T-helper 2 cell treated with Interferon-gamma antibody and Interleukin-4, amounts not matched to agents 5 μg/mL and 100 μg/mL, for 36 hours (primary cell): ENCODE measurements at places on chromosomes 7 and 10.

DNA sequence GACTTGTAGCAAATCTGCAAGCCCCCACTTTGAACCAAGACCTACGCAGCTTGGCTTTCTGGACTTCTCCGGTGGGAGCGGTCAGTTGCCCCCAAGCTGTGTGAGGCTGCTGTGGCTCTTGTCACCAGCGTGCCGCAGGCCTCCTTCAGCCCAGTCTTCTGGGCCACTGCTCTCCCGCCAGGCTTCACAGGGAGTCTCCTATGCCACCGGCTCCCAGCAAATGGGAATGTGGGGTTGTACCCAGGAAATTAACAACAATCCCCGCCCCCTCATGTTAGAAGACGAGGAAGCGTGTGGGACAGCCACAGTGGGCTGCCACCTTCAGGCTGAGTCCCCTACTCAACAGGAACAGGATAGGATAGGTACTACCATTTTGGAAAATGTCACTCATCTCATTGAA is 4.2 kb downstream of the WDR86 start:
- peaks cover 23% of the 10 kb centered on the region for H3K27me3 ChIP-seq
- no peak overlapping the region for H3K4me3 ChIP-seq
- no peak for DNase-seq
- H3K36me3 ChIP-seq: no peaks in the 10 kb centered on the region

DNA sequence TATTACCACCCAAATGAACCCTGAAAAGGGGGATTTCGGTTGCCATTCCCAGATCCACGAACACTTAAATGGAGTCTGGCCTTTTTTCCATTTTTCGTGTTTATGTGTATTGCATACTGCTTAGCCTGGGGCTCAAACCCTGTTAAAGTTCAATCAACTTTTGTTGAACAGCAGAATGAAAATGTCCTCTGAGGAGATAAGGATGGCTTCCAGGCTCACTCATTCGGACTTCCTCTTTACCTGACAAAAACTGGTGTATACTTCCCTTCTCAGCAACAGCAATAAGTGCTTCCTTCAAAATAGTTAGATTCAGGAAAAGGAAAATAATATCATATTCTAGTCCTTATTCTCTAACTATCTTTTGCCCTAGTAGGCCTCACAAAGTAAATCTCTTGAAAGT is 61.1 kb upstream of the ARID5B start:
- H3K4me3 ChIP-seq: no peak overlapping the region
- no peaks in the 10 kb centered on the region for H3K27me3 ChIP-seq

GRCh38 chr10:23080262-23080661 is 15.1 kb upstream of the MSRB2 start:
- H3K27me3 ChIP-seq: peaks cover 44% of the 10 kb centered on the region
- no peak overlapping the region for H3K27ac ChIP-seq
- H3K4me3 ChIP-seq: no peak overlapping the region
- H3K4me1 ChIP-seq: no peaks in the 10 kb centered on the region
- H3K36me3 ChIP-seq: no peaks in the 10 kb centered on the region

GRCh38 chr10:129968853-129969183 is 4.7 kb upstream of the EBF3 start:
- H3K4me3 ChIP-seq: no peak overlapping the region
- peaks cover 63% of the 10 kb centered on the region for H3K27me3 ChIP-seq
- H3K4me1 ChIP-seq: peaks cover 8% of the 10 kb centered on the region
- DNase-seq: no peak

- no peaks in the 10 kb centered on the region for H3K36me3 ChIP-seq
- no peak overlapping the region for H3K4me3 ChIP-seq
- H3K4me1 ChIP-seq: no peaks in the 10 kb centered on the region
- no peak overlapping the region for H3K27ac ChIP-seq
- H3K27me3 ChIP-seq: peaks cover 6% of the 10 kb centered on the region
Observed at GRCh38 chr7:104679085-104679484, 334.9 kb upstream of the KMT2E start.

- no peaks in the 10 kb centered on the region for H3K4me1 ChIP-seq
- no peak for DNase-seq
- H3K27ac ChIP-seq: no peak overlapping the region
- no peak overlapping the region for H3K4me3 ChIP-seq
- H3K36me3 ChIP-seq: no peaks in the 10 kb centered on the region
- H3K27me3 ChIP-seq: no peaks in the 10 kb centered on the region
Observed at GRCh38 chr7:85483177-85483576, 296.3 kb upstream of the SEMA3D start.

DNA sequence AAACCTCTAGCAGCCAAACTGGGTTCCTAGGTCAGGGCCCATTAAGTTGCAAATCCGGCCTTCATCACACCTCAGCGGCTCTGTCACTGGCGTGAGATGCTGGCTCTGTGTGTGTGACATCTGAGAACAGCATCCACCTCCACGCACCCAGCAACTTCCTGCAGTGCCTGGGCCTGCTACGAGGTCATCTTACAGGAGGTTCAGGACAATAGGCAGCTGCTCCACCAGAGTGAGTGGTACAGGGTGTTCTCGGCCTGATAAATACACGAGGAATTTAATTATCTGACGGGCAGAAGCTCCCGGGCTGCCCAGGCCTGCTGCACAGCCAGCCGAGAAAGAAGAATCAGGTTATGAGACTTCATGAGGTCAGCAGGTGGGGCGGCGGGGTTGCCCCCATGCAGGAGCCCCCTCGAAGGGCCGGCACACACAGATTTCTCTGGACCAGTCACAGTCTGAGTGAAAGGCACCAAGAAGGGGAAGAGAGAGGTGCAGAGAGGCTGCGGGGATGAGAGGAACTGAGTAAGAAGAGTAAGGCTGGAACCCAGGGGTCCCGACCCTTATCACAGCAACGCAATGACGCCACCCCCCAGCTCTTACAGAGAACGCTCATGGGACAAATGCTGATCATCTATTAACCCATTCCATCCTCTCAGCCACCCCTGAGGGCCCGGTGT is 49.3 kb downstream of the CALML3 start:
- H3K4me3 ChIP-seq: no peak overlapping the region
- DNase-seq: no peak
- H3K36me3 ChIP-seq: no peaks in the 10 kb centered on the region
- H3K27ac ChIP-seq: no peak overlapping the region

DNA sequence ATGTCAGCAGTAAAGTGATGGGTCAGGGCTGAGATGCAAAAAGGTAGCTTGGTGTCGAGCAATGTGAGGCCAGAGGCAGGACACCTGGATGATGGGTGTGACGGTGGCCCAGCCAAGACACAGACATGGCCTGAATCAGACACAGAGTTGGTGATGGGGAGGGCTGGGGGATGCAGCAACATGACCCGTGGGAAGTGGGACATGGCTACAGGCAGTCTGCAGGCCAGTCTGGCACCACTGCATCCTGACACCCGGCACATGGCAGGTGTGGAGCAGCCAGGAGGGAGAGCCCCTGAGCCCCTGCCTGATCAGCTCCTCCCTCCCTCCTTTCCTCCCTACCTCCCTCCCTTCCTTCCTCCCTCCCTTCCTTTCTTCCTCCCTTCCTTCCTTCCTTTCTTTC is 114.8 kb upstream of the WDR11 start:
- no peak overlapping the region for H3K27ac ChIP-seq
- no peaks in the 10 kb centered on the region for H3K27me3 ChIP-seq
- H3K4me1 ChIP-seq: no peaks in the 10 kb centered on the region
- no peak for DNase-seq
- no peaks in the 10 kb centered on the region for H3K36me3 ChIP-seq

DNA sequence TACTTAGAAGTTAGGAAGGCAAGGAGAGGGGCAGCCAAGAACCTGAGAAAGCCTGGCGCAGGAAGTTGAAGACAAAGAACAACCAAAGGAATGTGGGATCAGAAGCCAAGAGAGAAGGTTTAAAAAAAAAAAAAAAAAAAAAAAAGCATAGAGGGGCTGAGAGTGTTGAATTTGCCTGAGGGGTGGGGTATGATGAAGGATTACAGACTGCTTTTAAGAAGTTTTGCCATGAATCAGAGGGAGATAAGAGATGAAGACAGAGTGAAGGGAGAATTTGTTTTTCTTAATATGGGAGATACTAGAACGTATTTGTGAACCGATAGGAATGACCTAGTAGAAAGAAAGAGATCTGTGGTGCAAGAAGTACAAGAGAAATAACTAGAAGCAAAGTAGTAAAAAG is 6.7 kb downstream of the SLC26A4 start:
- no peak overlapping the region for H3K27ac ChIP-seq
- H3K27me3 ChIP-seq: no peaks in the 10 kb centered on the region
- peaks cover 3% of the 10 kb centered on the region for H3K36me3 ChIP-seq
- DNase-seq: no peak

GRCh38 chr7:135215698-135216097 is 4.4 kb upstream of the WDR91 start:
- H3K36me3 ChIP-seq: peaks cover 2% of the 10 kb centered on the region
- DNase-seq: no peak
- no peak overlapping the region for H3K27ac ChIP-seq
- peaks cover 5% of the 10 kb centered on the region for H3K4me1 ChIP-seq
- peaks cover 13% of the 10 kb centered on the region for H3K27me3 ChIP-seq

GRCh38 chr7:158116235-158116634 is 471.4 kb downstream of the PTPRN2 start:
- H3K27me3 ChIP-seq: no peaks in the 10 kb centered on the region
- H3K36me3 ChIP-seq: peaks cover 1% of the 10 kb centered on the region
- no peak overlapping the region for H3K4me3 ChIP-seq
- no peak for DNase-seq
- H3K4me1 ChIP-seq: no peaks in the 10 kb centered on the region

DNA sequence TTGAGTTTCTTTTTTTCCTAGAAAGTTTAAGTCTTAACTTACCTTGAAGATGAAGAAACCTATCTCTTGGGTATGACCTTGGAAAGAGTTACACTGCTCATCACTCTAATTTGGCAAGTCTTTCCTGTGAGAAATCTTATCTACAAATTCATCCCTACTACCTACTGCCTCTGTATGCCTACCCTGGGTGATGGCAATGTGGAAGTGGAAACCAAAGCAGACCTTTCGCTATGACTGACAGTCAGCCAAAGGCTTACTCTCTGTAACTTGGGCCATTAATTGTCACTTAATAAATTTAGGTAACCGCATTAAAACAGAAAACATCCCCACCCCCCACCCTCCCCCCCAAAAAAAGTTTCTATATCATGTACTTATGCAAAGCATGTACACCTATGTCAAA is 103.9 kb downstream of the CNOT4 start:
- no peak overlapping the region for H3K27ac ChIP-seq
- peaks cover 9% of the 10 kb centered on the region for H3K4me1 ChIP-seq
- H3K27me3 ChIP-seq: no peaks in the 10 kb centered on the region

DNA sequence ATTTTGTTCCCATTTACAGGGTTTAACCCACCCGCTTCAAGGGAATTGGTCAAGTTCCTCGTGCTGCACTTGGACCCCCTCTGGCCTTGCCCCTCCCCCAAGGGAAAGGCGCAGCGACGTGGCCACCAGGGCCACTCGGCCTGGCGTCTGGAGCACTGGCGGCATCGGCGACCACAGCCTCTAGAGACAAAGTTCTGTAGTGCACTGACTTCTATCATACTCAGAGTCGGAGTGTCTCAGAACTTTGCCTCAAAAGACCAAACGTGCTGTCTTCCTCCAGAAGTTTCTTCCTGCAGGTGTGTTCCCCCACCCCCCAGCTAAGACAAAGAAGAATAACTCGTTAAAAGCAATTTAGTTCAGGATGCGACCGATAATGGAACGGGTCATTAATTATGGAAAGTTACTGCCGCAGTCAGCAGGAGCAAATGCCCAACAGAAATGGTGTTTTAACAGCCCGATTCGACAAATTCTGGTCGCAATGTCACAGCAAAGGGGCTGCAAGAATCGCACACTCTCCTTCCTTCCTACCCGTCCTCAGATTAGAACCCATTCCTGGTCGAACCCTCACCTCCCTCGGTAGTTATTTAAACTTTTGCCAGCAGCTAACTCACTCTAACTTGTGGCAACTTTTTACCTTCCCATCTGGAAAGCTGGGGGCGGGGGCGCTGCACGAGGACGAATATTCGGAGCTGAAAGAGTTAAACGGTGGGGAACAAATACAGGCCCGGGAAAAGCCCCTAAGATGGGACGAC is 202.1 kb upstream of the NFE2L3 start:
- peak overlapping the region; percentile 58 for H3K27ac ChIP-seq
- no peak for DNase-seq
- H3K4me3 ChIP-seq: peak overlapping the region; percentile 88
- H3K27me3 ChIP-seq: peaks cover 5% of the 10 kb centered on the region

DNA sequence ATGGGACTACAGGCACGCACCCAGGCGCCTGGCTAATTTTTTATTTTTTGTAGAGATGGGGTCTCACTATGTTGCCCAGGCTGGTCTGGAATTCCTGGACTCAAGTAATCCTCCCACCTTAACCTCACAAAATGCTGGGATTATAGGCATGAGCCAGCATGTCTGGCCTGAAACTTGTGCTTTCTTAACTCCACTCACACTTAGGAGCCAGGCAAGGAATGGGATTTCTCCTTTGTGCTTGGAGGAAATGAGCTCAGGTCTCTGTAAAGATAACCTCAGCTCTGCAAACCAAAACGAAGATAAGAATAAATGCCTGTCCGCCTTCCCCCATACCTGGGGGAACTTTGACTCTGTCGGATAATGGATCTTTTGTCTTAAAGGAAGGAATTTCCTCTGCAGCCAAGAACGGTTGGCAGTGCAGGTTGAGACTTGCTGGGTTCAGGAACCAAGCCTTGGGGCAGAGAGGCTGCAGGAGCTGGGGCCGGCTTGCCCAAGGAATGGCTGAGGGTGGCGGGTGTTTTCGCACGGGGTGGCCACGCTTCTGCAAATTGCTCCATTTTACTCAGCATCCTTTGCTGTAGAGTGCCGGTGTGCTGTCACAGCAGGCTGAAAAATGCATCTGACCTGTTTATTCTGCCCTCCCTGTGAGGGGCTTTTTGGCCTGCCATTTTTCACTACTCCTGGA is 174.2 kb downstream of the KIAA1217 start:
- DNase-seq: no peak
- no peaks in the 10 kb centered on the region for H3K4me1 ChIP-seq
- peaks cover 6% of the 10 kb centered on the region for H3K27me3 ChIP-seq
- no peaks in the 10 kb centered on the region for H3K36me3 ChIP-seq
